Activated T-helper 17 cell treated with anti-CD3 and anti-CD28 coated beads, Interleukin-2, amount 50 U/mL, for 72 hours (primary cell): ENCODE measurements at places on chromosomes 7 and 10.

GRCh38 chr7:116691664-116692063, 19.7 kb downstream of the MET start:
- no peak for ATAC-seq

DNA sequence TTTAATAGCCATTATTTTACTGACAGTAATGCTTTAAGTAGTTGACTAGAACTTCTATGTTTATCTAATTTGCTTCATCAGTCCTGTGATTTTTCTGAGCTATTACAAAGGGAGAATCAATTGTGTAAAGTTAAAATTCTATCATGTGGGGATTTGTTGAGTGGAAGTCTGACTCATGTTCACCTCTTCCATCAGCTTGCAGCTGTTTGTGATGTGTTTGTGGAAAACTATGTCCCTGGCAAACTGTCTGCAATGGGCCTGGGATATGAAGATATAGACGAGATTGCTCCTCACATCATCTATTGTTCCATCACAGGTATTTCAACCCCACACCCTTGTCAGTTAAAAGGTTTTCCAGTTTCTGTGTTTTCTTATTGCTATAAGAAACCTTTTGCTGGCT, 59.9 kb downstream of the SUGCT start:
- no peak for ATAC-seq

- ATAC-seq = no peak
Observed at GRCh38 chr10:109895095-109895818, 28.1 kb downstream of the XPNPEP1 start.

DNA sequence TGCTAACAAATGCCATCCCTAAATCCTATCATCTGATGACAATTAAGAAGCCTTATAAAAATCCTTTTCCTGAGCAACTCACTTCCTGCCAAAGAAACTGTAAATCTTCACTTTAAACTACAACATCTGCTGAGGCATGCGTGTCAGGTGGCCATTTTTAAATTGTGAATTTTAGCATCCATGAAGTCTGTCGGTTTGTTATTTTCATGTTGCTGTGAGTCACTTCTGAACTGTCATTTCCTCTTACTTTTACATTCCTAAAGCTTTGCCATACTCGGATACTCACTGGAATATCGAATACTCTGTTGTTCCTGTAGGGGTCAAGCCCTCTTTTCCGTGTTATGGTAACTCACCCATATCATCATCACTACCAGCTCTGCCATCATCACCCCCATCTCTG, 34.3 kb upstream of the TMEM26 start:
- no peak for ATAC-seq

GRCh38 chr7:102117743-102118142, 168.9 kb upstream of the SH2B2 start:
- ATAC-seq = no peak

GRCh38 chr10:107072028-107072427, 92.5 kb downstream of the SORCS1 start:
- ATAC-seq = no peak

GRCh38 chr10:59934701-59935100, 28.3 kb upstream of the CCDC6 start:
- ATAC-seq = no peak
